ENCODE measurements at places on chromosomes 5 and 9. TPM values are rescaled to one million over a fixed set of nuclear protein-coding genes. Genes with fewer than 3 reads are reported as not detected.

The IL4 gene
- not detected for polyA plus RNA-seq

DNA sequence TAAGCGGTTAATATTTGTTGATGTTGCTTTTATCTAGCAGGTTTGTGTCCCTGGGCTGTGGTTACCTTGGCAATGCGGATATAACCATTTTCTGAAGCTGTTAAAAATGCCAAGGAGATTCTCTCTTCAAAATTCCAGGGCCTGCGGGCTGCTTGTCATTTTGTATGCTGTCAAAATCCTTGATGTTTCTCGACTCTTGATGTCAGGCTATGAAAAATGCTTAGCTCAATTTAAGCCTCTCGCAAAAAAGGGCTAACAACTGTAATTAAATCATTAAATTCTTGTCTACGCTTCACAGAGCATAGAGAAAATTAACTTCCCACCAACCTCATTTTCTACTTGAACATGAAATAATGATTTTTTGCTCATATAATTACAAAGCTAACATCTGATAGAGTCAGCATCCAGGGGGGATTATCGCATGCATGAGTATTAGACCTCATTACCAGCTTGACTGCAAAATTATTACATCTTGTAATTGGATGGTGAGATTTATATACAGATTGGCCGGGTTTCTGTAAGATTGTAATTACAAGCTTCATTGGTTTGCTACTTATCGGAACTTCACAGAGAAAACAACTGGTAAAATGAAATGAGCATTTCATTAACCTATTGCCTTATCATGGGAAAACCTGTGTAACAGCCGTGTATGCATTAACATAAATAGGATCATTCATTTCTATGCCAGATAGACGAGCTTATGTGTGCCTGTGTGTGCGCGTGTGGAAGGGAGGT is 83.1 kb upstream of the IRX1 start:
- no peak for DNase-seq

GRCh38 chr9:133772581-133772980 is 34.4 kb upstream of the SARDH start:
- no peak for DNase-seq

DNA sequence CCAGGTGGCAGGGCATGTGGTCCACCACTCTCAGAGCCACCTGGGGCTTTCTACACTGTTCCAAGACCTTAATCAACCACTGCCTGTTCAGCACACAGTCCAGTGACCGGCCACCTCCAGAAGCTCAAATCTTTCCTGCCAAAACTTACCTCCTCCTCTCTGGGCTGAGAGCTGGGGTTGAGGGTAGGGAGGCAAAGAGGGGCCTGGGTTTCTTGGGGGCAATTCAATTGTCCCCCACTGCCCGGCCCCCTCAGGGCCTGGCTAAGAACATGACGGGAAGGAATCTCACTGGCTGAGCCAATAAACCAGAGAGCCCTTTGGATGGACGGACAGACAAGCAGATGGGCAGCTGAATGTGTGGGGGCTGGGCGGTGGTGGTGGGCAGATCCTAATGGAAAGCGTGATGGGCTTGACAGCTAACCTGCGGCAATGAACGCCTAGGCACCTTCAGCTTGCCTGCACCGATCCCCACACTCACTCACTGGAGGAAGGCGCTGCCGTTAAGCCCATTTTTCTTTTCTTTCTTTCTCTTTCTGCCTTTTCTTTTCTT is 5.4 kb downstream of the NR5A1 start:
- no peak for DNase-seq

DNA sequence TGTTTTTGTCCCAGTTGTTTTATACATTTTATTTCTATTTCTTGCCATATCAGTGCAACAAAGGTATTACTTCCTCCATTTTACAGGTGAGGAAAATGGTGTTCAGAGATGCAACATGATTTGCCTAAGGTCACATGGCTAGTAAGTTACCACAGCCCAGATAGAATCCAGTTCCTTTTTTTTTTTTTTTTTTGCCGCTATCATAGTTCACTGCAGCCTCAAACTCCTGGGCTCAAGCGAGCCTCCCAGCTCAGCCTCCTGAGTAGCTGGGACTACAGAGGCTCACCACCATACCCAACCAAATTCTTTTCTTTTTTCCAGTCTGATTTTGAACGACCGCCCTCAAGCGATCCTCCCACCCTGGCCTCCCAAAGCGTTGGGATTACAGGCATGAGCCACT is 480 bp upstream of the CCDC69 start:
- DNase-seq = no peak

The SPRY4 gene
- 13.0 TPM for polyA plus RNA-seq

- DNase-seq = no peak
Measured at GRCh38 chr9:105311306-105311705, 66.9 kb downstream of the SLC44A1 start.

- no peak for DNase-seq
Measured at GRCh38 chr5:97422678-97423077, 239.6 kb upstream of the RIOK2 start.

GRCh38 chr5:159316519-159317383 is 13.5 kb downstream of the IL12B start:
- no peak for DNase-seq

GRCh38 chr9:115006660-115007059 is 76.3 kb upstream of the TNFSF8 start:
- peak; percentile 73 for DNase-seq

The FGD3 gene
- polyA plus RNA-seq = not detected

The ASPN gene
- 8.2 TPM for polyA plus RNA-seq

The ARSK gene
- polyA plus RNA-seq = 8.0 TPM

DNA sequence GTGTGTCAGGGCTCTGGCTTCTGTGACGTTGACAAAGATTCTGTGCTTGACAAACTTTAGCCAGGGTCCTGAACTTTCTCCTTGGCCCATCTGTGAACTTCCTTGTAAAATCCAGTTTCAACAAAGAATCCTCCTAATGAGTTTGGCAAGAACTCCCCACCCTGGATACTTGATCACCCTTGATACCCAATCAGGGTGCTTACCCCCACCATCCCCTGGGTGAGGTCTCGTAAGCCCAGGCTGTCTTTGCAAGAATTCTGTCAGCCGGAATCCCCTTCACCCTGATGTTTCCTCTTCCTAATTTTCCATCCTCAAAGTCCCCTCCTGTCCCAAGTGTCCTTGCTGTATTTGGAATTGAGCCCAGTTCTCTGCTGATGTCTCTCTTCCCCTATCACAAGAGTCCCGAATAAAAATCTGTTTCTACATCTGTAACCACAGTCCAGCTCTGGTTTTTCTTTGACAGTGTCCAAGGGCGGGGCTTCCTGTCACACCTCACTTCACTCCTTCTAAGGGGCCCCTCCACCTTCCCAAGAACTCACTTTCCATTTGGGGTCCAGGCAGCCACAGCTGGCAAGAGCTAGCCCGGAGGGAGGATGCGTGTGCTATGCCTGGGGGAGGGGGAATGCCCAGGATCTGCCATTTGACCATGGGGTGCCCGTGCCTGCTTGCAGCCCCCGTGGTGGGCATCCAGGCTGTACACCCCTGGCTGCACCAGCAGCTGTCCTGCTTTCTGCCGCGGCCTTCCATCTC is 2.7 kb upstream of the CARD19 start:
- DNase-seq = no peak

GRCh38 chr5:132253008-132253441 is 4.5 kb upstream of the PDLIM4 start:
- DNase-seq = no peak

DNA sequence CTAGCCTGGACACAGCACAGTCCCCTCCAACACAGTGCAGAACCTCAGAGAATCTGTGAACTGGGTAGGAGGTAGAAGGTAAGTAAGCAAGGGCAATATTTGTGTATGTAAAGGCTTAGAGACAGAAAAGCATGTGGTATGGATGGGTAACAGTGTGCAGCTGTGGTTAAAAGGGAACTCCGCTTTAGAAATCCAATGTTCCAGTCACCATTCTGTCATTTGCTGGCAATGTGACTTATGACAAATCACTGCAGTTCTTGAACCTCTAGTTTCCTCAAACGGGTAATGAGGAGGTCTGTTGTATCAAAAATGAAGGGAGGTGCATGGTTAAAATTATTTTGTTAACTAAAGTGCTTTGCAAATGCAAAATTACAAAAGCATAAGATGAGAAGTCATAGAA is 125.5 kb upstream of the IFNE start:
- DNase-seq = no peak

GRCh38 chr5:160749026-160749425 is 103.0 kb downstream of the ATP10B start:
- no peak for DNase-seq

The ARHGEF28 gene
- polyA plus RNA-seq = 2.8 TPM

GRCh38 chr5:140603734-140604133 is 29.2 kb downstream of the CD14 start:
- no peak for DNase-seq

The NR6A1 gene
- 0.23 TPM for polyA plus RNA-seq
